Subcutaneous adipose tissue (tissue), 4 donors: ENCODE measurements at places on chromosomes 3 and 15. TPM values are rescaled to one million over a fixed set of nuclear protein-coding genes. Genes with fewer than 3 reads are reported as not detected.

The CDHR4 gene
- not detected for total RNA-seq

The BNC1 gene
- total RNA-seq, result 0.34 TPM

The RARB gene
- total RNA-seq, result 1.6 TPM

The ESYT3 gene
- total RNA-seq, result not detected

The CPLX3 gene
- total RNA-seq, result not detected

The IL17RC gene
- total RNA-seq, result 26.3 TPM

The ACAA1 gene
- 79.9 TPM for total RNA-seq

The SLC9C1 gene
- total RNA-seq, result 0.17 TPM

The SLC28A2 gene
- not detected for total RNA-seq

The HYAL1 gene
- total RNA-seq, result 13.8 TPM

The PARP3 gene
- 23.8 TPM for total RNA-seq

The PLA2G4E gene
- total RNA-seq, result not detected

The COPS2 gene
- total RNA-seq, result 93.6 TPM

The PLSCR5 gene
- total RNA-seq, result not detected

The FANCD2OS gene
- total RNA-seq, result not detected

The OR5K3 gene
- total RNA-seq, result not detected

The TAGLN3 gene
- total RNA-seq, result not detected

The MEX3B gene
- total RNA-seq, result 2.0 TPM

The NANOGP8 gene
- total RNA-seq, result 2.3 TPM

The NMNAT3 gene
- total RNA-seq, result 8.8 TPM

The CLSTN2 gene
- total RNA-seq, result 19.5 TPM

The GOLGA8H gene
- 0.65 TPM for total RNA-seq

The ZNF860 gene
- 0.33 TPM for total RNA-seq

The RBP2 gene
- not detected for total RNA-seq
